ENCODE measurements at places on chromosomes 11 and 22.

- DNase-seq = no peak
These were observed 37.8 kb downstream of the PAMR1 start for GRCh38 chr11:35487532-35488078.

DNA sequence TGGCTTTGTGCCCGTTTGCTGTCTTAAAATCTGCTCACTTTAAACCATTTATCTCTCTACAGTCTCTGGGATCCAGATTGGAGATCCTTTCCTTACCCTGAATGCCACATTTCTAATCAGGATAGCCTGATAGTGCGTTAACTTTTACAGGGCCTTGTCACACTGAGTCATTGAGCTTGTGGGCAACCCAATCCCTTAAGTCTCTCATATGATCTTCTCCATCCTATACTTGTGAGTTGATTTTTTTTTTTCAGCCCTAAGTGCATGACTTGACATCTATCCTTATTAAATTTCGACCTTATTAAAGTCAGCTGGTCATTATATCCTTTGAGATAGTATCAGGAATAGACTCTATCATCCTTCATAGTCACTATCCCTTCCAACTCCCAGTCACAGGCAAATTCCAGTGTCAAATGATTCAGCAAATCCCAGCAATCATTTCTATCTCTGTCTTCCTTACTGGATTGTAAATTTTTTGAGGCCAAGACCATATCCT lies 57.7 kb downstream of the TEAD1 start:
- DNase-seq = no peak

DNA sequence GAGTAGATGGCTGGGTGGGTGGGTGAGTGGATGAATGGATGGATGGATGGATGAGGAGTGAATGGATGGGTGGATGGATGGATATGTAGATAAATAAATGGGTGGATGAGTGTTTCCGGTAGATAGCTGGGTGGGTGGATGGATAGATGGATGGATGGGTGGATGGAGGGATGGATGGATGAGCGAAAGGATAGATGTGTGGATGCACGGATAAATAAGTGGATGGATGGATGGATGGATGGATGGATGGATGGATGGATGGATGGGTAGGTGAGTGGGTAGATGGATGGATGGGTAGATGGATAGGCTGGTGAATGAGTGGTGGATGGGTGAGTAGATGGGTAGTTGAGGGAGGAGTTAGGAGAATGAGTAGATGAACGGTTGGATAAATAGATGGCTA lies 349.3 kb downstream of the MN1 start:
- DNase-seq = no peak

GRCh38 chr22:38846412-38846811 lies 2.6 kb upstream of the NPTXR start:
- DNase-seq = no peak

DNA sequence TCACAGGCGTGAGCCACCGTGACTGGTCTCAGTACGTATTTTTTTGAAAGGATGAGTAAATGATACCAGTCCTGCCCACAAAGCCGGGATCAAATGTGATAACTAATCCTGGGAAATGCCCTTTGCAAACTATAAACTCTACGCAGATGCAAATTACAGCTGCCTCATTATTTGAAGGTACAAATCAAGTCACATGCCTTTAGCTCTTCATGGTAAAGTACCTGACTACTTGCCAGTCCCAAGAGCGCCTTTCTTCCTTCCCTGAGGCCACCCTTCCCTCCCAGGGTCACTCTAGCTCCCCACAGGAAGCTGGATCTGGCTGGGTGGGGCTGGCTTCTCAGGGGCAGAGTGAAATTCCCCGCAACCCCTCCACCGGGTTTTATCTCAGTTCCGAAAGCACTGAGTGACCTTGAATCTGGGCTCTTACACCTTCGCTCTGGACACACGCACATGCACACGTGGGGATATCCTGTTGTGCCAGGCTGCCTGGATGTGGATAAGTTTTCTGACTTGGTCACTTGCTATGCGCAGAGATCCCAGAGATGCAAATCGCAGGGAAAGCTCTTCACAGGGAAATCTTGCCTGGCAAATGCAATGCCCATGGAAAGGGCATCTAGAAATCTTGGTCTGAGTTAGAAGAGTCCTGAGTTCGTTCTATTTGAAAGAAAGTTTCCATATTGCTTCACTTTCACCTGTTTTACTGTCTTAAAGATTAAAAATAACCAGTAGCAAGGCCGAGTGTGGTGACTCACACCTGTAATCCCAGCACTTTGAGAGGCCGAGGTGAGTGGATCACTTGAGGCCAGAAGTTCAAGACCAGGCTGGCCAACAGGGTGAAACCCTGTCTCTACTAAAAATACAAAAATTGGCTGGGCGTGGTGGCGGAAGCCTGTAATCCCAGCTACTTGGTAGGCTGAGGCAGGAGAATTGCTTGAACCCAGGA lies 8.5 kb downstream of the A4GALT start:
- DNase-seq = peak; percentile 5

DNA sequence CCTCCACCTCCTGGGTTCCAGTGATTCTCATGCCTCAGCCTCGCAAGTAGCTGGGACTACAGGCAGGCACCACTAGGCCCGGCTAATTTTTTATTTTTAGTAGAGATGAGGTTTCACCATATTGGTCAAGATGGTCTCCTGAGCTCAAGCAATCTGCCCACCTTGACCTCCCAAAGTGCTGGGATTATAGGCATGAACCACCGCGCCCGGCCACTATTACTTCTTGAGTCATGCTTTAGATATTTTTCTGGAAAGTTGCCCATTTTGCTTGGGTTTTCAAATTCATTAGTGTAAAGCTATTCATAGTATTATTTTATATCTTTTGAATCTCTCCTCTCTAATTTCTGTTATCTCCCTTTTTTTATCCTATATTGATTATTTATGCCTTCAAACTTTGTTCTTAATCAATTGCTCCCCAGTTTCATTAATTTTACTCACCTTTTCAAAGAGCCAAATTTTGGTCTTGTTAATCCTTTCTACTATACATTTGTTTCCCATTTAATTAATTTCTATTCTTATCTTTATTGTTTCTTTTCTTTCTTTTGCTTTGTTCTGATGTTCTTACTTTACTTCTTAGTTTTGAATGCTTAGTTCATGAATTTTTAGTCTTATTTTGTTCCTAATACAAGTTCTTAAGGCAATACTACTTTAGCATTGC lies 10.3 kb upstream of the RAC2 start:
- DNase-seq = peak; percentile 71

DNA sequence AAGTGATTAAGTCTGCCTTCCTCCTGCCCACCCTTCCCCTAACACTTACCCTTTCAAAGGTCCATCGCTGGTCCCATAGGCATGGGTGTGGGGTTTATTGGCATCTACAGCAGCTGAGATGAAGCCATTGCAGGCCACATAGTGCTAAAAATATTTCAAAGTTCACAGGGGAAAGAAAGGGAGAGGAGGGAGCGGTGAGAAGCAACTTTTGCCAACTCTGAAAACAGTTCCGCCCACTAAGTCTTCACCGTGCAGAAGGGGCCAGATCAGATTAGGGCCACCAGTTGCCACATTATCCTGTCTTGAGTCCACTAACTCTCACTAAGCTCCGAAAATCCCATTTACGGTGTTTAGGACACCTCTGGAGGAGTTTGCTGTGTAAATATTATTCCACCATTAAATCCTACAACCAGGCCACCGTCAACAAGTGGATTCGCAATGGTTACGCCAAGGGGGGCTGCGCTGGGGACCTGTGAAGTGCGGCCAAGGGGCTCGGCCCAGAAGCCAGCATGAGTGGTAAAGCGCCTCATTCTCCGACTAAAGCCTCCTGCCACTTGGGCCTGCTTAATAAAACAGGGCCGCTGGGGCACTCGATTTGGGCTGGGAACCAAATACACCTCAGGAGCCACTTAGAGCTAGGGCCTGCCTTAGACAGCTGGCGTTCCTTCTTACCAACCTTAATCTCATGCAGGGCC lies 534.9 kb downstream of the MIAT start:
- DNase-seq = no peak

DNA sequence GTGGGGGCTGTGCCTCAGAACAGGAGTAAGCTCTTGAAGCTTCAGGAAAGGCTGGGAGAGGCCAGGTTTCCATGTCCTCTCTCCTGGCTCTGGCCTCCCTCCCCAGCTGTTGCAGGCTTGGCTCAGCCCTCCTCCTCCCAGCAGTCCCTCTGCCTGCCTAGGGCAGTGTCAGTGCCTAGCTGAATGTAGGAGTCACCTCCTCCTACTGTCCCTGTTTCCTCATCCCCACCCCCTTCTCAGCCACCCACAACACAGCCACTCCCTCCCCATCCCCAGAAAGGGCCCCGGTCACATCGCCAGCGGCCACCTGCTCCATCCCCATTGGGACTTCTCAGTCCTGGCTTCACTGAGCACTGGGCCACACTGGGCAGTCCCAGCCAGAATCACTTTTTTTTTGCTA lies 2.9 kb upstream of the FBLN1 start:
- no peak for DNase-seq

GRCh38 chr11:130436171-130436570 lies 7.8 kb upstream of the ADAMTS8 start:
- DNase-seq = no peak

DNA sequence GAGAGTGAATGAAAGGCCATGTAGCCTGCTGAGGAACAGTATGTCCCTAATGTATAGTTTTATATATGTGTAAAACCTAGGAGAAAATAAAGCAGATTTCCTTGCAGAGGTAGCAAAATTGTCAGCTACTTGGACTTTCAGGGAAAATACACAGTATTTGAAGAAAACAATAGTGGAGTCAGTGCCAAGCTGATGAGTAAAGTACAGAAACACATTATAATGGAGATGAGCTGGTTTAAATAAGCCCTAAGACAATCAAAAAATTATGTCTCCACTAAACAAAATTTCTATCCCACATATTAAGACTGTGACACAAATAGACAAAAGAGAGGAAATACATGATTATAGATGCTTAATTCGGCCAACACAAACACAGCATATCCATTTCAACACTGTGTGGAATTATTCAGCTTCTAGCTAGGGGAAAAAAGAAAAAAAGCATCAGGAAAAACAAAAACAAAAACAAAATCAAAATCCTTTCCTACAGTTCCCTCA lies 75.9 kb downstream of the MAML2 start:
- DNase-seq = no peak

- no peak for DNase-seq
These were observed 16.6 kb downstream of the SAA1 start for GRCh38 chr11:18282626-18283025.

DNA sequence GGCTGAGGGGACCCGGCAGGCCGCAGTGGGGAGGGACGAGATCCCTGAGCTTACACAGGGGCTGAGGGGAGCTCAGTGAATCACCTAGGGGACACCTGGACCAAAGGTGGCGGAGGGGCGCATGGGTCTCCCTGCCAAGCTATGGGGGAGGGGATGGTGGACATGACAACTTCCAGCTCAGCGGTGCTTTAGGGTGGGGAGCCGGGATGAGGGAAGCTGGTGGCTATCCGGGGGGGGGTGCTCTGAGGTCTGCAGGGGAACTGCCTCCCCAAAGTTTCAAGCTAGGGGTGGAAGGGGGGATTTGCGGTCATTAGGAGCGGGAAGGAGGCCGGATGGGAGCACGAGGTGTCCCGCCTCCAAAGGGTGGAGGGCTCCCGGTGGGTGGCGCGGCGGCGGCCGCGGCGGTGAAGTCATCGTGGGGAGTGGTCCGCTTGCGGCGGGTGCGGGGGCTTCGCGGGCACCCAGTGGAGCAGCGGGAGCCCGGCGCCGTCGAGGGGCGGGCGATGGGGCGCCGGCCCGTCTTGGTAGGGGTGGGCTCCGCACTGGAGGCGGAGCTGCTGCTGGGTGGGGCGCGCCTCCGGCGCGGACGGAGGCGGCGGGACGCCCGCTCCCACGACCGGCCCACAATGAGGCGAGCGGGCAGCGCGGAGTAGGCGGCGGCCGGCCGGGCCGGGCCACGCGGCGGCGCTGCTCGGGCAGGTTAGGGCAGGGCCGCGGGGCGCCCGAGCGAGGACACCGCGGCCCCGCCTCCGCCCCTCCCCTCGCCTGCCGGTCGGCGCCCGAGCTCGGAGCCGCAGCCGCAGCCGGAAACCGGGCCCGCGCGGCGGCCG lies at the start of gene MICALL1:
Gene MICALL1, plus strand, starts transcription at position 764 of the 830 bp plus-strand sequence. CDS start 126 bp downstream, outside the sequence.
- DNase-seq = peak; percentile 73

GRCh38 chr11:78295991-78296930 lies 107.5 kb downstream of the USP35 start:
- peak; percentile 44 for DNase-seq

DNA sequence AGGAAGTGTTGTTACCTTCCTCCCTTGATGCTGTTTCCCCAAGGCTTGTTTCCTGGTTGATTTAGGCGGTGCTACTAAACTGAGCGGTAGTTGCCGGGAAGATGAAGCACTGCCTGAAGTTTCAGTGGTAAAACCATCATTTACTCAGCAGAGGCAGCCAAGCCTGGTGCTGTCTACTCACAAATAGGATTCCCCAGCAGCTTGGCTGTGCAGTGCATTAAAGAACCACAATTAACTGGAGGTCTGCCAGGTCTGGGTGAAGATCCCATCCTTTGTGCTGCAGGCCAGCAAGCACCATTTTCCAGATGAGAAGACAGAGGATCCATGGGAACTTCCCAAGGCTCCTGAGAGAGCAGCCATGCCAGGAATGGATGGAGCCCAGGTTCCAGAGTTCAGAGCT lies 231.9 kb upstream of the E2F8 start:
- peak; percentile 33 for DNase-seq

- DNase-seq = no peak
These were observed 22.6 kb downstream of the DCUN1D5 start for GRCh38 chr11:103069367-103069766.

- no peak for DNase-seq
These were observed 70.9 kb upstream of the CLMP start for GRCh38 chr11:123265951-123266350.

GRCh38 chr11:131518305-131518838 lies 148.0 kb downstream of the NTM start:
- DNase-seq = no peak

GRCh38 chr11:64157631-64158394 lies 8.1 kb downstream of the MACROD1 start:
- DNase-seq = no peak

GRCh38 chr22:28348613-28349609 lies 330.7 kb downstream of the TTC28 start:
- DNase-seq = no peak

- no peak for DNase-seq
These were observed 166.2 kb downstream of the FAT3 start for GRCh38 chr11:92390783-92391182.

GRCh38 chr11:57203359-57203758 lies 21.6 kb downstream of the LRRC55 start:
- no peak for DNase-seq

DNA sequence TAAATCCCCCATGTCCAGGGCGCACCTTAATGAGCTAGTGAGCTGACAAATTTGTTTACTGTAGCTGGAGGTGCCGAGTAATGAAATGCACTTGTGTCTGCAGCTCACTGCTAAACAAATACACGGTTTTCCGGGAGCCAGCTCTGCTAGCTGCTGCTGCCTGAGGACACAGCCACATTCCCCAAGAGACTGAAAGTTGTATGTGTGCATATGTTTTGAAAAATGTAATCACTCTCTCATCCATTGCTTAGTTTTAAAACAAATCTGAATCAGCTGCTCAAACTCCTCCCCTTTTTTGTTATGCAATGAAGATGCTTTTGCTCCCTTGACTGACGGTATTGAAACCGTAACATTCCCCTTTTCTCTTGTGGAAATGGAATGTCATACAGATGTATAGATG lies 62.4 kb upstream of the NNMT start:
- DNase-seq = no peak

- no peak for DNase-seq
These were observed 2.9 kb downstream of the SLC37A4 start for GRCh38 chr11:119027561-119028345.

- no peak for DNase-seq
These were observed 591.3 kb downstream of the LRRC4C start for GRCh38 chr11:40867991-40868632.

GRCh38 chr11:9732453-9732852 lies 68.6 kb downstream of the SWAP70 start:
- DNase-seq = no peak
